Endothelial cell (in vitro differentiated cells): ENCODE measurements at places on chromosomes 1 and 21. TPM values are rescaled to one million over a fixed set of nuclear protein-coding genes. Genes with fewer than 3 reads are reported as not detected.

COL24A1 gene
- 0.74 TPM for total RNA-seq

DNA sequence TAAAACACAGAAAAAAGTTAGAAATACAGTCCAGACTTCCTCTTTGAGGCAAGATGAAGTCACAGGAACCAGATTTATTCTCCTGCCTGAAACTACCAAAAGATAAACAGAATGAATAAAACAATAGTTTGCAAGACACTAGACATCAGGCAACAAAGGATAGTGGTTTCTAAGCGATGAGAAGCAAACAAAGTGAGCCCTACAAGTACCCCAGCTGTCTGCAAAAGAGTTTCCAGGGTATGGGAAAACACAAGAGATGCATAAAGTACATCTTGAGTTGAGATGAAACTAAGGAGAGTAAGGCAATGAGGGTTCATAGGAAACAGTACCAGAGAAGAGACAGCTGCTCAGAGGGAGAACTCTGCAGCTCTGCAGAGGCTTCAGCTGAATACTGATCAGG, 83.3 kb upstream of the COL24A1 start:
- no peak overlapping the region for H3K4me3 ChIP-seq
- H3K27ac ChIP-seq = no peak overlapping the region
- no peaks in the 10 kb centered on the region for H3K4me1 ChIP-seq
- no peaks in the 10 kb centered on the region for H3K27me3 ChIP-seq
- no peaks in the 10 kb centered on the region for H3K36me3 ChIP-seq

GRCh38 chr1:234592240-234592639, 17.7 kb downstream of the IRF2BP2 start:
- H3K27me3 ChIP-seq = peaks cover 9% of the 10 kb centered on the region
- H3K4me1 ChIP-seq = peaks cover 5% of the 10 kb centered on the region
- no peak overlapping the region for H3K27ac ChIP-seq
- no peak for DNase-seq
- no peak overlapping the region for H3K4me3 ChIP-seq

PLA2G5 gene
- 0.77 TPM for total RNA-seq

DNA sequence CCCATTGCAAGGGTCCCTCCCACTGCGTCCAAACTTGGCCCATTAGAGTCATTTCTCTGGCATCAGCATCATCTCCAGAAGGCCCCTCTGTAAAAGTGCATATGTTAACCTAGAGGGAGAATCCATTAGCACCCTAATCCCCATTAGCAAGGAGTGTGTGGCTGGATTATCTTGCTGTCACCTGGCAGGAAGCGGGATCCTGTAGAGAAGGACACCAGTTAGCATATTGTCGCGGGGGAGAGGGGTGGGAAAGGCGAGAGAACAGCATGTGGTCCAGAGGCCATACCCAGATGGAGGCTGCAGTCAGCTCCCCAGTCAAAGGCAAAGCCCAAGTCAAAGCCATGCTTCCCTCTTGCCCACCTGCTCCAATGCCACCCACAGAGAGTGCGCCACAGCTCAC, 64.0 kb downstream of the OLIG1 start:
- H3K27me3 ChIP-seq = peaks cover 2% of the 10 kb centered on the region
- H3K27ac ChIP-seq = no peak overlapping the region
- H3K4me3 ChIP-seq = no peak overlapping the region

MFAP2 gene
- total RNA-seq = 154 TPM

LRRC41 gene
- total RNA-seq = 73.5 TPM

DNA sequence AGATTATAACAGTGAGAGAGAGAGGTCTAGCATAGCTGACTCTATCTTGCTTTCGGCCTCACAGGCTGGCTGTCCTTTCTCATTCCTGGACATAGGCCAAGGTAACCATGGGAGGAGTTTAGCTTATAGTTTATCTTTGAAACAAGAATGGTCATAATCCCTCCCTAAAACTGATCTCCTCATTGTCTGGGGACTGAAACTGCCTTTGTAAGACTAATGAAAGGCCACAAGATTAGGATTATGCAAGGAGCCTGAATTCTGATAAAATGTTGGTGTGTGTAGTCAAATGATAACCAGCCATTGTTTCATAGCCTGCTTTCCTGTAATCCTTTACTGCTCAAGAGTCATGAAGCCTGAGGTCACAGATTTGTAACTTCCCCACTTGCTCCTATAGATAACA, 131.9 kb upstream of the LYPLAL1 start:
- H3K4me1 ChIP-seq = peaks cover 2% of the 10 kb centered on the region
- peaks cover 2% of the 10 kb centered on the region for H3K27me3 ChIP-seq
- no peak overlapping the region for H3K4me3 ChIP-seq
- H3K27ac ChIP-seq = no peak overlapping the region

DNA sequence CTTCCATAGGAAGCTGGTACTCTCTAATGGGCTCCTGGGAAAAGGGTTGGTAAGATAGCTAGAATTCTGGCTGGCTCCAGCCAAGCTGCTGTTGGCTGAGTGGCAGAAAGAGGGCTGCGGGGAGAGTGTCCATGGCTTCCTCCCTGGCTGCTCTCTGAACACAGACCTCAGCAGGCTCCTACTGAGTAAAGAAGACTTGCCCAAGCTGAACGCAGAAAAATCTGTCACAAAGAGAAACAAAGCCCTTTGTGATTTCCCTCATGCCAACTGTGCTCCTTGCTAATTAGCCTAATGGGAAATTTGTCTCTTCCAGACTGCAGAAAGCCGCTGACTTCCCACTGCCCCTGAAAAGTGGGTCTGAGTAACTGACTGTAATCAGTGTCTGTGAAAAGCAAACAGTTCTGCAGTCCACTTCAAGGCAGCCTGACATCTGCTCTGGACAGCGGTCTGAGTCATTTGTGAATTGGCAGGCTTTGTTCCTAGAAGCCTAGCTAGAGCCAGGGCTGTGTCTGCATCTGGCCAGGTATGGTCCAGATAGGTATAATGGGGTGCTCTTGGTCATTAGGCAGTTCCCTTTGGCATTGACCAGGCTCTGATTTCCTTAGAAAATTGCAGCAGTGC, 282.8 kb downstream of the ZNF648 start:
- peaks cover 21% of the 10 kb centered on the region for H3K4me1 ChIP-seq
- no peak overlapping the region for H3K27ac ChIP-seq
- no peak for DNase-seq
- no peak overlapping the region for H3K4me3 ChIP-seq

TNFRSF8 gene
- total RNA-seq = 1.9 TPM

DNA sequence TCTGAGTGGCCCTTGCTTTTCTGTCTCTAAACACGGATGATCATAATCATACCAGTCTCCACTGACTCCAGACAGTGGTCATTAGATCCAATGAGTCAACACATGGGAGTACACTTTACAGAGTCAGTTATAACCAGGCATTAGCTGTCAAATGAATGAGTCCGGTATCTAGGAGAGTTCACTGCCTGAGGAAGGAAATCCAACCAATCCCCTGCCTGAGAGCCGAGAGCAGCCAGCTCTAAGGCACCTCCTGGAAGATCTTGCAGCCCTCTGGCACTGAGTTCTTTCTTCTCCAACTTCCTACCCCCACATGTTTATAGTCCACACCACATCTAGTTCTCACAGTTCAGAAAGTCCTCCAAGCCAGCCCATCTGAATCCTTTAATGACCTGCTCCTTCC, 29.4 kb upstream of the RBM15 start:
- no peak for DNase-seq
- H3K27ac ChIP-seq = no peak overlapping the region
- peaks cover 25% of the 10 kb centered on the region for H3K4me1 ChIP-seq
- no peaks in the 10 kb centered on the region for H3K36me3 ChIP-seq
- no peak overlapping the region for H3K4me3 ChIP-seq

OR2AK2 gene
- not detected for total RNA-seq

CNIH3 gene
- 4.7 TPM for total RNA-seq

C1orf21 gene
- total RNA-seq = 7.5 TPM

DNA sequence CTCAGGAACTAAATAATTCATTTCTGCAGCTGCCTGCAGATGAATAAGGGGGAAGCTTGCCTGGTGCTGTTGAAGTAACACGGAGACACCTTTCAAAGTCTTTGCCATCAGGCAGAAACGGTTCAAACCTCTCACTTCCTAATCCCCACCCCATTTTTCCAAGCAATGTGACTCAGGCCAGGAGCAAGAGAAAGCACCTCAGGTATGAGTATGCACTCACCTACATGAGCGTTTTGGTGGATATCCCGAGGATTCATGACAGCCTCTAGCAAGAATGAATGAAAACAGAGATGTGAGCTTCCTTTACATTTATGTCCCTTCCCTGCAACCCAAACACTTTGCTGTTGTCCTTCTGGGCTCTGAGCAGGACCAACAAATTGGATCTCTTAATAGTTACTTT, 63.4 kb upstream of the LAX1 start:
- no peak for DNase-seq
- peaks cover 12% of the 10 kb centered on the region for H3K4me1 ChIP-seq
- H3K27me3 ChIP-seq = peaks cover 8% of the 10 kb centered on the region
- no peak overlapping the region for H3K27ac ChIP-seq
- H3K4me3 ChIP-seq = no peak overlapping the region

GRCh38 chr1:46133781-46134350, 1.4 kb upstream of the PIK3R3 start:
- H3K4me1 ChIP-seq = peaks cover 18% of the 10 kb centered on the region
- H3K36me3 ChIP-seq = peaks cover 5% of the 10 kb centered on the region
- H3K27ac ChIP-seq = peak overlapping the region; percentile 100
- H3K4me3 ChIP-seq = peak overlapping the region; percentile 97
- H3K27me3 ChIP-seq = peaks cover 14% of the 10 kb centered on the region

GRCh38 chr1:109725510-109725909, 13.5 kb downstream of the GSTM5 start:
- H3K36me3 ChIP-seq = peaks cover 12% of the 10 kb centered on the region
- H3K27ac ChIP-seq = no peak overlapping the region
- H3K4me1 ChIP-seq = peaks cover 6% of the 10 kb centered on the region
- DNase-seq = no peak
- peaks cover 3% of the 10 kb centered on the region for H3K27me3 ChIP-seq
- H3K4me3 ChIP-seq = peak overlapping the region; percentile 27

GRCh38 chr1:90370686-90371447, 346.2 kb downstream of the BARHL2 start:
- H3K36me3 ChIP-seq = no peaks in the 10 kb centered on the region
- H3K27me3 ChIP-seq = peaks cover 2% of the 10 kb centered on the region
- no peak overlapping the region for H3K4me3 ChIP-seq
- H3K27ac ChIP-seq = no peak overlapping the region

GRCh38 chr1:38651669-38652068, 207.9 kb downstream of the RRAGC start:
- H3K27ac ChIP-seq = no peak overlapping the region
- no peaks in the 10 kb centered on the region for H3K36me3 ChIP-seq
- DNase-seq = no peak

GRCh38 chr21:15015622-15016471, 49.0 kb downstream of the NRIP1 start:
- H3K27me3 ChIP-seq = no peaks in the 10 kb centered on the region
- no peak for DNase-seq
- H3K4me3 ChIP-seq = no peak overlapping the region

NHLH1 gene
- 1.2 TPM for total RNA-seq

- H3K27me3 ChIP-seq = no peaks in the 10 kb centered on the region
- H3K27ac ChIP-seq = no peak overlapping the region
- DNase-seq = no peak
- peaks cover 6% of the 10 kb centered on the region for H3K4me1 ChIP-seq
Observed at GRCh38 chr21:31974454-31974985, 101.7 kb downstream of the HUNK start.

GRCh38 chr1:174391716-174392115, 56.0 kb upstream of the GPR52 start:
- H3K27ac ChIP-seq = no peak overlapping the region
- no peak for DNase-seq
- H3K4me3 ChIP-seq = no peak overlapping the region

- H3K36me3 ChIP-seq = peaks cover 14% of the 10 kb centered on the region
- no peak overlapping the region for H3K4me3 ChIP-seq
- DNase-seq = no peak
- H3K27ac ChIP-seq = no peak overlapping the region
Observed at GRCh38 chr21:25836396-25836795, 101.6 kb downstream of the GABPA start.

- no peak within 1 kb of the TSS for H3K4me3 ChIP-seq
- peaks cover under 1% of the 10 kb centered on the region for H3K36me3 ChIP-seq
- H3K27me3 ChIP-seq = no peaks in the 10 kb centered on the region
- H3K27ac ChIP-seq = no peak within 1 kb of the TSS
- no peak for DNase-seq
Observed at GRCh38 chr1:202010180-202011015, at the start of gene ELF3. TSS of gene ELF3 (plus strand) at chr1:202010587. CDS start at chr1:202011137, 550 bp downstream.

- no peak for DNase-seq
- H3K27ac ChIP-seq = peak overlapping the region; percentile 78
- no peaks in the 10 kb centered on the region for H3K27me3 ChIP-seq
- peaks cover under 1% of the 10 kb centered on the region for H3K36me3 ChIP-seq
- H3K4me3 ChIP-seq = no peak overlapping the region
Observed at GRCh38 chr1:81834268-81834667, 33.5 kb downstream of the ADGRL2 start.

VASH2 gene
- total RNA-seq = 8.3 TPM

AGPAT3 gene
- total RNA-seq = 22.6 TPM

- peak; percentile 46 for DNase-seq
- no peak overlapping the region for H3K4me3 ChIP-seq
- peaks cover 6% of the 10 kb centered on the region for H3K36me3 ChIP-seq
- peaks cover 7% of the 10 kb centered on the region for H3K4me1 ChIP-seq
Observed at GRCh38 chr1:4585216-4585615, 69.2 kb upstream of the AJAP1 start.

DNA sequence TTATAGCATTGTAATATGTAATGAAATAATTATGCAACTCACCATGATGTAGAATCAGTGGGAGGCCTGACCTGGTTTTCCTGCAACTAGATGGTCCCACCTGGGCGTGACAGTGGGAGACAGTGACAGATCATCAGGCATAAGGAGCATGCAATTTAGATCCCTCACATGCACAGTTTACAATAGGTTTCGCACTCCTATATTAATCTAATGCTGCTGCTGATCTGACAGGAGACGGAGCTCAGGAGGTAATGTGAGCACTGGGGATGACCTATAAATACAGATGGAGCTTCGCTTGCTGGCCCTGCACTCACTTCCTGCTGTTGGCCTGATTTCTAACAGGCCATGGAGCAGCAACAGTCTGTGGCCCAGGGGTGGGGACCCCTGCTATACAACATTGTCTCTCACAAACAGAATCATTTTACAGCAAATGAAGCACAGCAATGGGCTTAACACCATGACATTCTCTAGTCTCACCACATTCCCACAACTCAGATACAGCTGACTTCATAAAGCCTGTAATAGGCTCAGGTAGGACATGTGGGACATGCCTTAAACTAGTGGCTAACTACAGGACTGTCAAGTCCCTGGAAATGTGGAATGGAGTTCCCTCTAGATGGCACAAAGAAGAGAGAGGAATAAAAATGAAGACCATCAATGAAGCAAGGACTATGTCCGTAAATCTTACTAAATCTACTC, 40.7 kb upstream of the SLC5A9 start:
- H3K4me3 ChIP-seq = no peak overlapping the region
- H3K36me3 ChIP-seq = peaks cover 8% of the 10 kb centered on the region
- H3K27ac ChIP-seq = no peak overlapping the region
- H3K4me1 ChIP-seq = peaks cover 25% of the 10 kb centered on the region

UQCRHL gene
- 2.4 TPM for total RNA-seq

HIVEP3 gene
- 8.9 TPM for total RNA-seq

GRCh38 chr1:164774413-164774812, 215.4 kb downstream of the PBX1 start:
- DNase-seq = no peak
- no peak overlapping the region for H3K27ac ChIP-seq
- H3K4me3 ChIP-seq = no peak overlapping the region
- H3K27me3 ChIP-seq = peaks cover 4% of the 10 kb centered on the region
- H3K4me1 ChIP-seq = peaks cover 11% of the 10 kb centered on the region
- no peaks in the 10 kb centered on the region for H3K36me3 ChIP-seq

- H3K27me3 ChIP-seq = peaks cover 11% of the 10 kb centered on the region
- peaks cover 25% of the 10 kb centered on the region for H3K4me1 ChIP-seq
- H3K4me3 ChIP-seq = no peak overlapping the region
- no peak overlapping the region for H3K27ac ChIP-seq
- H3K36me3 ChIP-seq = no peaks in the 10 kb centered on the region
Observed at GRCh38 chr1:212915245-212916091, 34.9 kb upstream of the VASH2 start.
